ENCODE measurements at places on chromosomes 5 and 9.

- DNase-seq, result no peak
Measured at GRCh38 chr9:130186839-130187522, 14.8 kb downstream of the NCS1 start.

- DNase-seq, result peak; percentile 47
Measured at GRCh38 chr5:102666164-102666946, 88.8 kb upstream of the PAM start.

GRCh38 chr5:38105801-38106200 is 152.6 kb upstream of the EGFLAM start:
- no peak for DNase-seq

DNA sequence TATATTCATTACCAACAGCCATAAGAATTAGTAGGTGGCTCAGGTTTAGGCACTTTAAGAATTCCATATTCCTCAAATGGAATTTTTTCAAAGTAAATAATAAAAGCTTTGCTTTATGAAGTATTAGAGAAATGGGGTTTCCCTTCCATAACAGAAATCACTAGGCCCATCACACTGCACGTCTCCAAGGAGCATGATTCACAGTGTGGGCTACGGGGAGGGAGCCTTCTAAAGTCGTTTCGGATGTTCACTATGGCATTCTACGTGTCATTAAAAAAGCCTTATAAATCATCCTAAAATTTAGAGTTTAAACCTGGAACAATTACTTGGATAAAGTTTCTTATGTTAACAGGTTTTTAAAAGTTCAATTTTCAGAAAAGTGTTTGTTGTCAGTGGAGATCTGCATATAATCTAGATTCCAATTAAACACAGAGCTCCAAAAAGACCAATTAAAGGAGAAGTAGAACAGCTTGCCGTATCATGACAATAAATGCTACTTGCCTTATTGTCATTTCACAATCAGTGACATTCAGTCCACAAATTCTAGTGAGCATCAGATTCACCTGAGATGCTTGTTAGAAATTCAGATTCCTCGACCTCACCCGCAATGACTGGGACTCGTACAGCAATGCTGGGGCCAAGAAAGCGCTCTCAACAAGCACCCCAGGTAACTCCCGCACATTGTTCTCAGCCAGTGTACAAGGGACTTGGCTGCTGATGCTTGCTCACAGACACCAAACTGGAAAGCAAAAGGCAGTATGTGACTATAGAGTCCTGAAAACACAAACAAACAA is 115.7 kb downstream of the NFIB start:
- DNase-seq, result no peak

GRCh38 chr9:22064957-22065356 is 55.9 kb upstream of the CDKN2B start:
- DNase-seq, result no peak

DNA sequence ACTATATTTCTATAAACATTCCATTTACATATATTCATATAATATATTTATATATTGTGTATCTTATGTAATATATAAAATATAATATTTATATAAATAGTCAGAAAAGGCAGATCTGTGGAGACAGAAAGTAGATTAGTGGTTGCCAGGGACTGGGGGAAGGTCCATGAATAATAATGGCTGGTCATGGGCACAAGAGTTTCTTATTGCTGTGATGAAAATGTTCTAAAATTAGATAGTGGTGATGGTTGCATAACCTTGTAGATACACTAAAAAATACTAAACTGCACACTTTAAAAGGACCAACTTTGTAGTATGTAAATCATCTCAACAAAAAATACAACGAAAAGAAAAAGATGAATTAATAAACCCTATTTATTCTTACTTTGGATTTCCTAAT is 47.3 kb downstream of the NUP155 start:
- DNase-seq, result no peak

GRCh38 chr5:139774980-139775661 is 20.5 kb upstream of the PSD2 start:
- peak; percentile 44 for DNase-seq

DNA sequence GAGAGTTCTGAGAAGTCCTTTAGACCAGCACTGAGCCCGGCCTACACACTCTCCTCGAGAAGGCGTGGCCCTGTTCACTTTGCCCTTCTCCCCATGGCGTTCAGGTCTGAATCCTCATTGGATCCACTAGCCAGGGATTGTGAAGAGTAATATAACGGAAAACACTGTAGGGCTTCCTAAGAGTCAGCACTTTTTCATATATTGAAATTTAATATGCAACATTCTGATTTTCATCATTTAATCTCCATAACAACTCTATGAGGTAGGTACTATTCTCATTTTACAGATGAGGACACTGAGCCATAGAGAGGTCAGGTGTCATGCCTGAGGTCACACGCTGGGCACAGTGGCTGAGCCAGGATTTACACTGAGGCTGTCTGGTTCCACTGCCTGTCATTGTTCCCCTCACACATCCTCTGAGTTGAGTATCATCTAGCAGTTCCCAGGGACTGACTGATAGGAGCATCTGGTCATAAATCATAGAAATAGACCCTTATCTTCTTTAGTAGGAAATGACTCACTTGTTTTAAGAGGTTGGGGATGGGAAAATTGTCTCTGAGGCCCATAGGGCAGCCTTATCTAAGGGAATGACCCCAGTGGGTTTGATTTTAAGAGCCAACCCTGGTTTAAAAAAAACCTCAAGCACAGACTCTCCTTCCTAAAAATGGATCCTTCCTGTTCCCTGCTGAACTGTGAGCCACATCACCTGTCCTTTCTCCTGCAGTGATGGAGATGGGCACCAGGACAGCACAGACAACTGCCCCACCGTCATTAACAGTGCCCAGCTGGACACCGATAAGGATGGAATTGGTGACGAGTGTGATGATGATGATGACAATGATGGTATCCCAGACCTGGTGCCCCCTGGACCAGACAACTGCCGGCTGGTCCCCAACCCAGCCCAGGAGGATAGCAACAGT is 41.2 kb downstream of the THBS4 start:
- no peak for DNase-seq

DNA sequence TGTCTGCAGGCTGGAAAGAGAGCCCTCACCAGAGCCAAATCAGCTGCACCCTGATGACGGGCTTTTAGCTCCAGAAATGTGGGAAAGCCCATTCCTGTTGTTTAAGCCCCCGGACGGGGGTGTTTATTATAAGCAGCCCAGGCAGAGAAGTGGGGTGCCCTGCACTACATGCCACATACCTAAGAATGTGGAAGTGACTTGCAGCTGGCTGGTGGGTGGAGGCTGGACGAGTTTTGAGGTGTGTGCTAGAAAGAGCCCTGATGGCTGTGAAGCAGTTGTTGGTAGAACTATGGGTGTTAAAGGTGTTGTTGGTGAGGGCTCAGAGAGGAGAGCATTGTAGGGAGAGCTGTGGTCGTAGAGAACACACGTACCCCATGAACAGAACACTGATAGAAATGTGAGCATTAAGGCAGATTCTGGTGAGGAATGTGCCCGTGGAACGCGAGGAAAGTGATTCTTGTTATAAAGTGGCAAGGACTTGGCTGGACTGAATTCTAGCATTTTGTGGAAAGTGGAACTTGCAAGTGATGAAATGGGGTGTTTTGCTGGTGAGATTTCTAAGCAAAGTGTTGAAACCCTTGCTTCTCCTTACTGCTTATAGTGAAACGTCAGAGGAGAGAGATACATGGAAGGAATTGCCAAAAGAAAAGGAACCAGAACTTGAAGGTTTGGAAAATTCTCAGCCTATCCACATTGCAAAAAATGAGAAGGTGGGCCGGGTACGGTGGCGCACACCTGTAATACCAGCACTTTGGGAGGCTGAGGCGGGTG is 38.9 kb downstream of the AHRR start:
- no peak for DNase-seq

DNA sequence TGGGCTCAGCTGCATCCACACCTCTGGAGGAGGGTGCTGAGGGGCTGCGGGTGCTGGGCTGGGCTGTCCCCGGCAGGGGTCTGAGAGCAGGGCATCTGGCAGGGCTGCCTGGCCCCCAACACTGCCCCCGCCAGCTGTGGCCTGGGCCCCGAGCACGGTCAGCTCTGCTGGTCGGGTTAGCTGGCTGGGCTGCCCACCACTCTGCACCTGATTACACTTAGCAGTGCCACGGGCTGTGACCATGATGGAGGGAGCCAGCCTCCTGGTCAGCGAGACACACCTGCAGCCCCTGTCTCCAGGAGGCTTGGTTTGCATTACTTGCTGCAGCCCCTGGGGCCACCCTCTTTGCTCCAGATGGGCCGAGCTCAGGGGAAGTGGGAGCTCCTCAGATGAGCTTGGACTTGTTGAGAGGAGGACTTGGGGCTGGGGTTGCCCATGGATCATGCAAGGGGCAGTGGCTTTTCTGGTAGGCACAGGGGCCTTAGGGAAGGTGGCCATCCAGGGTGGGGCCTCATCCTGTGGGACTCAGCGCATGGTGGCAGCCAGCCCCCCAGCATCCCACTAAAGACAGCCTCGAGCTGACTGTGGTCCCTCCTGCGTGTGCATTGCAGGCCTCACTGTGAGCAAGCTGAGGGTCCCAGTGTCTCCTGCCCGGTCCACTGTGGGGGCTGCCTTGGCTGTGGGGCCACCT is 132.0 kb upstream of the FAM120A start:
- no peak for DNase-seq

GRCh38 chr5:173535166-173535975 is 81.1 kb downstream of the BOD1 start:
- DNase-seq, result no peak

- no peak for DNase-seq
Measured at GRCh38 chr5:59390074-59390659, 503.4 kb downstream of the PDE4D start.

DNA sequence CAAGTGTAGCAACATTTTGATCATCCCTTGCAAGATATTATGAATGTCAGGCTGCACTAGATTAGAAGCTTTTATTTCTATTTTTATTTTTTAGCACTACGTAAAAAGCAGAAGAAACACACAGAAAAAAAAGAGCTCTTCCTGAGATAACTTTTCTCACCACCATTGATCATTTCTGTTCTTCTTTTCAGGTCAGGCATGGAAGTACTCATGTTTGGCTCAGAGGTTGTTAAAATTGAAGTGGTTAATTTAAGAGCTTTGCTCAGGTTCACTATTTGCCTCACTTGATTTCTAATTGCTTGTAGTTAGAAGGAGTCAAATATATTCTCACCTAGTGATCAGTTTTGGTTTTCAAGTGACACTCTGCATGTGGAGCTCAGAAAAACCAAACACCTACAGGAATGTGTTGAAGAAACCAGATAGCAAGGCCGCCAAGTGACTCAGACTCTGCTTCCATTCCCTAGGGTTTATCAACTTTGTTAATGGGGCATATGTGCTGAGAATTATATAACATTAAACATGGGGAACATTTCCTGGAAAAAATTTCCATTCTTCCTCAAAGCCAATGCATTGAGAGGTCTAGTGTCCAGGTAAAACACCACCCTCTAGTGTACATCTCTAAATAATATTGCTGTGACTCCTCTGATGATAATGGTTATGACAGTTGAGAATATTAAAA is 679.8 kb downstream of the CETN3 start:
- no peak for DNase-seq

DNA sequence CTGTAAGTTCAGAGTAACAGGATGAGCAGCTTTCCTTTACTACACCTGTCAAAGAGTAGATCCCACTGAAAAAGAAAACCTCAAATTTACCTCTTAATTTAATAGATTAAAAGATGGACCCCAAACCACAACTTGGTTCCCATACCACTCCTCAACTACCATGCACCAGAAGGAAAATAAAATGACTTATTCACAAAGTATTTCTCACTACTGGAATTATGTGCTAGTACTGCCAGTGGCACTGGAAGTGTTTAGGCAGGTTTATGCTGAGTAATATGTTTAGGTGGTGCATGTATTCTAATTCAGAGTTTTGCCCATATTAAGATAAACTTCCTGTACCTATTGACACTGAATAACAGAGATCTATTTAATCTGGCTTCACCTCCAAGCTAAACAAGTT is 6.6 kb downstream of the PLK2 start:
- no peak for DNase-seq

DNA sequence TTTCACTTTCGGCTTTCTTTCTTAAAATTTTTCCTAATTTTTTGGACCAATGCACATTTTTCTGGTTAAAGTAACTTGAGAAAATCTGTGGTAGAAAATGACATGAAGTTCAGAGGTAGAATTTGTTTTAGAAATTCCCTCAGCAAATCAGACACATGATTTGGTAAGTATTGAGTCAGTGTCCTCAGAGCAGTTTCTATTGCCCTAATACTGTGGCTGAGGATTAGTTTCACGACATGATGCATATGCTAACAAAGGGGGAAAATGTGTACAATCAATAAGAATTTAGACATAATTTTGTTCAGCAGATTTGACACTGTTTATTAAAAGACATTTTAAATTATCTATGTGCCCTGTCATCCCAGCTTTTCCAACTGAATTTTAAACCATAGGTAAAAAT is 56.2 kb upstream of the GCNT4 start:
- no peak for DNase-seq

DNA sequence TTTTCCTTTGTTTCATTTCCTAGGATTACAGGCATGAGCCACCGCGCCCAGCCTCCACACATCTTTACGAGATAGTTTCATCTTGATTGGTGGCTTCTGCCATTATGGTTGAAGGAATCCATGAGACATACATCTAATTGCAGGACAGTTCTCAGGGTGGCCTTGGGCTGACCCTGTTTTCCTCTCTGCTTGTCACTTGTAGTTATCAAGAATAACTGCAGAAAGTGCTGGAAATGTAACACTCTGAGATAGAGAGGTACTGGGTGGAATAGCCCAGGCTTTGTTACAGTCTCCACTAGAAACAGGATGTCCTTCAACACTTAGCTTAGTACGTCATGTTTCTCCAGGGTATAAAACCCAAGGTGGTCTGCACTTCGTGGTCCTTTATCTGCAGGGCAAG is 10.7 kb downstream of the UGT3A2 start:
- no peak for DNase-seq

GRCh38 chr5:76535577-76535976 is 87.6 kb downstream of the F2RL2 start:
- no peak for DNase-seq

DNA sequence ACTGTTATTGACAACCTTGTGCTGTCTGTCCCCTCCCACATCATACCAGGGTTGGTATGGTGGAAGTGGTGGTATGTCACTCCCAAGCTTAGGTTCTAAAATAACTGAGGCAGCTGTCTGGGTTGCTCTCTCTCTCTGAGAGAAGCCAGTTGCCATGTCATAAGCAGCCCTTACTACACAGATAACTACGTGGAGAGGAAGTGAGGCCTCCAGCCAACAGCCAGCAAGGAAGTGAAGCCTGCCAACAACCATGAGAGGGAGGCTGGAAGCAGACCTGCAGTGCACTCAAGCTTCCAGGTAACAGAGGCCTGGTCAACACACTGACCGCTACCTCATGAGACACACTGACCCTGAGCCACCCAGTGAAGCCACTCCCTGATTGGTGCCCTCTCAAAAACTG is 18.6 kb downstream of the CTNNAL1 start:
- DNase-seq, result no peak

- no peak for DNase-seq
Measured at GRCh38 chr5:145975361-145976066, 39.1 kb downstream of the SH3RF2 start.

DNA sequence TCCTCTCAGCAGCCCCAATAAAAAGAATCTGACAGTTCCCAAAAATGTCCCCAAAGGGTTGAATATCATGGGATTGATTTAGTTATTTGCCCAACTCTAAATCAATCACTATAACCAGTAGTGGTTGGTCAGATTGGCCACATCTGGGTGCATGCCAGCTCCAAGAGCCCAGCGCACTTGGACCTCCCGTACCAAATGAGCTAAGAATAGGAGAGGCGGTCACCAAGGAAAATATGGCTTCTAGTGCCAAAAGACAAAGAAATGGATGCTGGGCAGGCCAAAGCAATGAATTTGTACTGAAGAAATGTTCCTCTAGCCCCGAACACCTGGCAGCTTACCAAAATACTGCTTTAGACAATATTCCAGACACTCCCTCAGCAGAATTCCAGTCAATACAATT is 80.3 kb downstream of the RCL1 start:
- no peak for DNase-seq
